ENCODE measurements at places on chromosomes 11 and 22.

GRCh38 chr11:16512899-16513241 is 156.5 kb upstream of the SOX6 start:
- no peak for DNase-seq

DNA sequence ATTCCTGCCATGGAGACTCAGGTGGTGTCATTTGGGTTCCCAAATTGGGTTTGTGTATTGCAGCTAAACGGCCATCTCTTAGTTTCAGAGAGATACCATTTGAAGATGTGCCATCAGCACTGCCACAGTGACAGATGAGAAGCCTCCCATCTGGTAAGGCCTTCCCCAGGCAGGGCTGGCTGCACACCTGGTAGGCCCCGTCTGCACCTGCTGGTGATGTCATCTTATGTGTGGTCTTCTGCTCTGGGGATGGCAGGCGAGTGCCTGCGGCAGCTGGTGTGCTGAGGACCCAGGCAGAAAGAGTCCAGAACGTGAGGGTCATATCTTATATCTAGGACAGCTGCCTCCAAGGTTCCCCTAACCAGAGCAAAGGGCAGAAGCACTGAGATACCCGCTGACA is 100.6 kb downstream of the CSNK2A3 start:
- DNase-seq = no peak

GRCh38 chr11:71267807-71268421 is 15.5 kb upstream of the SHANK2 start:
- DNase-seq = no peak

DNA sequence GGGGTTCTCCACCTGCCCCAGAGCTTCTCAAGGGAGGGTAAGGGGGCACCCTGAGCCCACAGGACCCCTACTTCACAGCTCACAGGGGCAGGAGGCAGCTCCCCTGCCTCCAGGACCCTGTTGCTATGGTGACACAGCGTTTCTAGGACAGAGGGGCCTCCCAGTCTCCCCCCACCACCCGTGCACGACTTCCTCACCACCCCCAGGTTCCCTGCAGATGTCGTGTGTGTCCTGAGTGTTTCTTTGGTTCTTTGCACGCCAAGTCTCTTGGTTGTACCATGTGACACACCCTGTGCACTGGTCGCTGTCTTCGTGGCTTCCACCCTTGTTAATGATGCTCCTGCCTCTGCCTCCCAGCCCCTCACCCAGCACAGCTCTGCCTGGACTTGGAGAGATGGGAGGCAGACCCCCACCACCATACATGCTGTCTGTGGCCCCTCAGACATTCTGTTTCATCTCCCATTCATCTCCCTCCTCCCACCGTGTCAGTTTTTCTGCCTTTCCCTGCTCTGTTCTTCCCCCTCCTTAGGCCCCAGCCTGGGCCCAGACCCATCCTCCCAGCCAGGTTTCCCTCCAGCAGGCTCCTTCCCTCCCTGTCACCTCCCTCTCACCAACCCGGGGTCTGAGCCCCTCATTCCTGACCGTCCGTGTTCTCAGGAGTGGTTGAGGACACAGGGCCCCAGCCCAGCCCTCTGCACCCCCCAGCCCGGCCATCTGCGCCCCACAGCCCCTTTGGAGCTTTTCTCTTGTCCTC is 24.5 kb upstream of the RAB1B start:
- no peak for DNase-seq

- no peak for DNase-seq
Measured at GRCh38 chr11:116742104-116742503, 30.7 kb downstream of the BUD13 start.

DNA sequence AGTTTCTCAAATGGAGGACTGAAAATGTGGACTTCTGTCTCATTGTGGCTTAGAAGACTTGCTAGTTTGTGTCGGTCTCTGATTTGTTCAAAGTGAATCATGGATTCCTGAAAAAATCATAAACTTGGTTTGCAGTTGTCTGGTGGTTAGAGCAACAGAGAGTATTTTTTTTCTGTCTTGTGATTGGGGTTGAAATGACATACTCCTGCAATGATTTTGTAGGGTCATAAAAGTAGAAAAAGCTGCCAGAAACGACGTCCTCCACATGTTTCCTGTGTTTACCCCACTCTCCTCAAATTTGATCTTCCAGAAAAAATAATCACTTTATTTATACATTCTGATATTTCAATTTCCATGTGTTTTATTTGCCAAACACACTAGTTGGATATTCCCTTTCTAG is 219.2 kb upstream of the PGR start:
- no peak for DNase-seq

DNA sequence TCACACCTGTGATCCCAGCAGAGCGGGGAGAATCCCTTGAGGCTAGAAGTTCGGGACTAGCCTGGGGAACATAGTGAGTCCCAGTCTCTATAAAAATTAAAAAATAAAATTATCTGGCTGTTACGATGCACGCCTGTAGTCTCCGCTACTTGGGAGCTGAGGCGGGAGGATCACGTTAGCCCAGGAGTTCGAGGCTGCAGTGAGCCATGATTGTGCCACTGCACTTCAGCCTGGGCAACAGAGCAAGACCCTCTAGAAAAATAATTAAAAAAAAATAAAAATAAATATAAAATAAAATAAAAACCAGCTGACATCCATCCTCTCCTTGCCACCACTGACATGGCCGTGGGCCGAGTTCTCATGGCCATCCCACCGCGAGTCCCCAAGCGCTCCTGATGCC is 7.7 kb upstream of the RTN4R start:
- no peak for DNase-seq

Data from activated effector memory CD4-positive, alpha-beta T cell treated with Interleukin-2 at 50 U/mL for 16 hours (primary cell).